Colonic mucosa (tissue), 4 donors: ENCODE measurements at places on chromosomes 16 and 17.

GRCh38 chr16:30901201-30902028 lies 5.0 kb downstream of the CTF1 start:
- H3K4me3 ChIP-seq = peak overlapping the region; percentile 38
- DNase-seq = no peak
- H3K4me1 ChIP-seq = peaks cover 3% of the 10 kb centered on the region
- H3K27me3 ChIP-seq = no peaks in the 10 kb centered on the region
- no peaks in the 10 kb centered on the region for H3K36me3 ChIP-seq
- H3K27ac ChIP-seq = peak overlapping the region; percentile 67

- DNase-seq = no peak
- H3K4me3 ChIP-seq = no peak overlapping the region
- H3K36me3 ChIP-seq = no peaks in the 10 kb centered on the region
- H3K27ac ChIP-seq = no peak overlapping the region
Measured at GRCh38 chr16:30482366-30482765, 9.8 kb downstream of the ITGAL start.

GRCh38 chr16:14373896-14374295 lies 256.2 kb downstream of the PARN start:
- H3K4me3 ChIP-seq = no peak overlapping the region
- no peaks in the 10 kb centered on the region for H3K4me1 ChIP-seq
- H3K36me3 ChIP-seq = no peaks in the 10 kb centered on the region
- H3K27me3 ChIP-seq = no peaks in the 10 kb centered on the region
- no peak for DNase-seq

- no peak overlapping the region for H3K27ac ChIP-seq
- no peaks in the 10 kb centered on the region for H3K27me3 ChIP-seq
- no peaks in the 10 kb centered on the region for H3K4me1 ChIP-seq
- no peak overlapping the region for H3K4me3 ChIP-seq
Measured at GRCh38 chr16:13322336-13322735, 420.9 kb downstream of the SHISA9 start.

DNA sequence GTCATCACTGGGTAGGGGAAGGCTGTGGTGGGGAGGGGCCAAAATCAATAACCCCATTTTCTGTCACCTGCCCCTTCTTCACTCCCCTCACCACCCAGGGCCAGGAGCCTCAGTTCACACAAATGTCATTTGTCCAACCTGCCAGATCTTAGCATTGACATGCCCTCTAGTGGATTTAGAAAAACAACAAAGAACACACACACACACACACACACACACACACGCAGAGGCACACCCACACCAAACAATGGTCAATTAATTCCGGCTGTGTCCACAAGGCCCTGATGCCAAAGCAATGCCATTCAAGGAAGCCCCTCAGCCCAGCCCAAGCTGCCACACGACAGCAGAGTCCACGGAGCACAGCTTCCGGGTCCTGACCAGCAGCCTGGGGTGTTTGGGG lies 68.4 kb downstream of the NOG start:
- H3K4me3 ChIP-seq = no peak overlapping the region
- H3K27ac ChIP-seq = no peak overlapping the region
- no peak for DNase-seq
- H3K4me1 ChIP-seq = no peaks in the 10 kb centered on the region
- H3K36me3 ChIP-seq = no peaks in the 10 kb centered on the region

DNA sequence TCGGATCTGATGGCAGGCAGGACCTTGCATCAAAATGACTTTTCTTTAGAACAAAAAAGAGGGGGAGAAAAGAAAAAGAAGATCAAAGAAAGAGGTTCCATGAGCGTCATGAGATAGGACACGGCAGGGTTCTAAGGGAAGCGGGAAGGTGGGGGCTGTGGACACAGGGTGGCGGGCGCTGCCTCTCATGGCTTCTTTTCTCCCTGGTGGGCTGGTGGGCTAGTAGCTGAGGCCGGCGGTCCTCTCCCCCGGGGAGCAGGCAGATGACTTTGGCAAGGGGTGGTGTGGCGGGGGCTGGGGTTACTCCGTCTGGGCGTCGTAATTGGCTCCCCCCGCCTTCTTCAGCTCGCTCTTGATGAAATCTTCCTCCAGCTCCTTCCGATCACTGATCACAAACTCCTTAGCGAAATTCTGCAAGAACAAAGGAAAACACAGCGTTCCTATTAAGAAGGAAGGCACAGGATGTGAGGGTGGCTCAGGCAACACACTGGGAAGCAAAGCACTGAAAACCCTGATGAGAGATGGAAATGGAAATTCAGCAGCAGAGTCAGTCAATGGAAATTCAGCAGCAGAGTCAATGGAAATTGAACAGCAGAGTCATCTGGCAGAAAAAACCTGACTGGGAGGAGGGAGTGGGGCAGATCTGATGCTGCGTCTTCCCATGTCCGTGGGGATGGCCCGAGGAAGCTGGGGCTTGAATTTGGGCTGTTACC lies 51.2 kb downstream of the COTL1 start:
- H3K27me3 ChIP-seq = no peaks in the 10 kb centered on the region
- H3K27ac ChIP-seq = no peak overlapping the region
- no peak overlapping the region for H3K4me3 ChIP-seq
- H3K36me3 ChIP-seq = no peaks in the 10 kb centered on the region
- no peaks in the 10 kb centered on the region for H3K4me1 ChIP-seq
- DNase-seq = no peak

GRCh38 chr17:30068465-30068864 lies 48.2 kb upstream of the NSRP1 start:
- no peaks in the 10 kb centered on the region for H3K27me3 ChIP-seq
- H3K4me1 ChIP-seq = no peaks in the 10 kb centered on the region
- no peak overlapping the region for H3K27ac ChIP-seq
- H3K36me3 ChIP-seq = no peaks in the 10 kb centered on the region

DNA sequence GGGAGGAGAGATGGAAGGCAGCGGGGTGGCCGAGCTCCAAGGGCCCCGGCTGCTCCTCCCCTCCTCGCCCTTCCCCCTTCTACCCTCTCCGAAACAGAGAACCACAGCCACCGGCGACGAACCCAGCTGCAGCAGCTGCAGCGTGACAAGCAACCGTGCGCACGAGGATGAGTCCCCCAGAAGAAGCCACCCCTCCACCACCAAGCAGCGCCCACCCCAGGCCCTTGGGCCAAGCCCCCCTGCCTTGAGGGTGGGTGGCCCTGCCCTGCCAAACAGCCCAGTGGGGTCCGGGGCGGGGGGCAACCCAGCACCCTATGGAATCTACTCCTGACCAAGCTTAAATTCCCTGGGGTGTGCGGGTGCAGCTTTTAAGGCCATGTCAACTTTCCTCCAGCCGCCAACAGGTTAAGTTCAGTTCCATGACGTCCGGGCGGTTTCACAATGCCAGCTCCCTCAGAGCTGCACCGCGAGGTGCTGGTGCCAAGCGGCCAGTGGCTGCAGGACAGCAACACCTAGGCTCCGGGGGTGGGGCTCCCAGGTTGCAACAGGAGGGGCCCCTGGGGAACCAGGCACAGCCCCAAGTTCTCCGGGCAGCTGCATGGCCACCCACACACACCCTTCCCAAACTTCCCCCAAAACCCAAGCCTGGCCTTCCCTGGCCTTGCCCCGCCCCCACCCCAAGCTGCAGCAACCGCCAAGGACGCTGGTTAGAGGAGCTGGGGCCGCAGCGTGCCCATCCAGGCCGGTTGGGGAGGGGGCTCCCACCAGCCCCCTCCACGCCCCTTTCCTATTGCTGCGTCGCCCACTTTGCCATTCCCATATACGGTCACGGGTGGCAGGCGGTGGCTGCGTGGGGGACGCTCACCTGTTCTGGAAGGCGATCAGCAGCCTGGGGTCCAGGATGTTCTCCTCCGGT lies 2.0 kb downstream of the CBX4 start:
- peak overlapping the region; percentile 59 for H3K4me3 ChIP-seq
- DNase-seq = peak; percentile 92
- H3K27me3 ChIP-seq = peaks cover 25% of the 10 kb centered on the region
- H3K4me1 ChIP-seq = peaks cover 36% of the 10 kb centered on the region

GRCh38 chr17:39018267-39019134 lies 51.3 kb upstream of the FBXO47 start:
- H3K4me3 ChIP-seq = no peak overlapping the region
- H3K27me3 ChIP-seq = no peaks in the 10 kb centered on the region
- no peak for DNase-seq
- peak overlapping the region; percentile 48 for H3K27ac ChIP-seq
- no peaks in the 10 kb centered on the region for H3K4me1 ChIP-seq

DNA sequence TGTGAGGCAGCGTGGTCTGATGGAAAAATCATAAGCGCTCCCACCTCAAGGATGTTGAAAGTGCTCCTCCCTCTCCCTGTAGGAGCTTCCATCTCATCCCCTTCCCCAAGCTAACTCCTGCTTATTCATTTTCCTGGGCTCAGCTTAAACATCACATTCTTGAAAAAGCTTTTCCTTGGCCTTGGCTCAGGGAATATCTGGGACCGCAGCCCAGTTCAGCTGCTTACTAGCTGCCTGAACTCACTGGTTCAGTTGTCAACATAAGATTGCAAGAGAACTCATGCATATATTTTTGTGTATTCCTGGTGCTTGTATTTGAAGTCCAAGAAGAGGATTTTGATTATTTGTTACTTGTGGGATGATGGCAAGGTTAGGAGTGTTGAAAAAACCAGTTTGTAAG lies 91.5 kb downstream of the UTP18 start:
- H3K27ac ChIP-seq = no peak overlapping the region
- no peaks in the 10 kb centered on the region for H3K36me3 ChIP-seq
- no peak overlapping the region for H3K4me3 ChIP-seq
- no peaks in the 10 kb centered on the region for H3K4me1 ChIP-seq
- no peaks in the 10 kb centered on the region for H3K27me3 ChIP-seq

DNA sequence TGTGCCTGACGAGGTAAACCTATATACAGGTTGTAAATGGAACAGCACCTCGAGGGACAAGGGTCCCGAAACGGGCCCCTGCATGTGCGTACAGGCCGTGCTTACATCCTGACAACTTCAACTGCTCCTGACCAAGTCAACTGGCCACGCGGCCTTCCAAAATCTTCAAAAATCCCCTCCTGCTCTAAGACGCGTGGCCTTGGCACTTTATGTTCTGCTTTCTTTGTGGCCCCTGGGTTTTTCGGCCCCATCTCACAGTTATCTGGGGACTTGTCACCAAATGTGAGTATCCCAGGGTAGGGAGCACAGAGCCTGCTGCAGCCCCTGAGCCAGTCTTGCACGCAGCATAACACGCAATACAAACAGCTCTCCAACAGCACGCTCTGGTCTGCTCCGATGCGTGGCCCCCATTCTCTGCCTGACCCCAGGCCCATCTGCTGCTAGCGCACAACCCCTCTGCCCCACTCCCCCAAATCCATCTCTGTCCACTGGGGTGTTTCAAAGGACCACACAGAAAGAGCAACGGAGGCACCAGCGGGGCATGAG lies 659 bp downstream of the RPH3AL start:
- peak overlapping the region; percentile 85 for H3K27ac ChIP-seq
- DNase-seq = no peak
- no peaks in the 10 kb centered on the region for H3K27me3 ChIP-seq
- no peak overlapping the region for H3K4me3 ChIP-seq
- peaks cover 16% of the 10 kb centered on the region for H3K4me1 ChIP-seq

DNA sequence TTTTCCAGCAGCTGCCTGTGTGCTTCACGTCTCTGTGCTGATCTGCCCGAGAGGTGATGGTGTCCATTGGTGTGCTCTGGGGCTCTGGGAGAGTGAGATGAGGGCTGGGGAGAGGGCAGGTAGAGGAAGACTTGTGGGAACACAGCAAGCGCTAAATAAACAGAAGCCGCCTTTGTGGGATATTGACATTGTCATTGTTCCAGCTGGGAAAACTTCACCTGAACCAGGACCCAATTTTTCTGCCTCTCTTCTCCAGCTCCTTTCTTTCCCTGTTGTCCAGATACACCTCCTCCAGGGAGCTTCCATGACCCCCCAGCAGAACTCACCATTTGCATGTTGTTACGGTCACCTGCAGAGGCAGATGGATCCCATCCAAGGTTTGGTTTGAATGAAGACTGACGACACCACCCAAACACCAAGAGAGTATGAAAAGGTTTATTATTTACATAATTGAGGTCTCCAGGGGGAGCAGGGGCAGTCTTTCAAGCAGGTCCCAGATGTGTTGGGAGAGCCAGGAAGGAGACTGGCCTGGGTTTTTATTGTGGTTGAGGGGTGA lies 3.6 kb upstream of the ITGA3 start:
- H3K36me3 ChIP-seq = no peaks in the 10 kb centered on the region
- peak; percentile 47 for DNase-seq
- no peak overlapping the region for H3K4me3 ChIP-seq
- peaks cover 5% of the 10 kb centered on the region for H3K4me1 ChIP-seq

GRCh38 chr17:76422860-76423259 lies 30.1 kb downstream of the UBE2O start:
- H3K27me3 ChIP-seq = no peaks in the 10 kb centered on the region
- DNase-seq = no peak
- no peak overlapping the region for H3K27ac ChIP-seq
- no peak overlapping the region for H3K4me3 ChIP-seq
- peaks cover 5% of the 10 kb centered on the region for H3K4me1 ChIP-seq
- H3K36me3 ChIP-seq = no peaks in the 10 kb centered on the region

GRCh38 chr16:67704110-67704509 lies 15.0 kb downstream of the GFOD2 start:
- no peak for DNase-seq
- H3K27me3 ChIP-seq = no peaks in the 10 kb centered on the region
- no peaks in the 10 kb centered on the region for H3K4me1 ChIP-seq
- no peak overlapping the region for H3K27ac ChIP-seq
- no peaks in the 10 kb centered on the region for H3K36me3 ChIP-seq
- no peak overlapping the region for H3K4me3 ChIP-seq

DNA sequence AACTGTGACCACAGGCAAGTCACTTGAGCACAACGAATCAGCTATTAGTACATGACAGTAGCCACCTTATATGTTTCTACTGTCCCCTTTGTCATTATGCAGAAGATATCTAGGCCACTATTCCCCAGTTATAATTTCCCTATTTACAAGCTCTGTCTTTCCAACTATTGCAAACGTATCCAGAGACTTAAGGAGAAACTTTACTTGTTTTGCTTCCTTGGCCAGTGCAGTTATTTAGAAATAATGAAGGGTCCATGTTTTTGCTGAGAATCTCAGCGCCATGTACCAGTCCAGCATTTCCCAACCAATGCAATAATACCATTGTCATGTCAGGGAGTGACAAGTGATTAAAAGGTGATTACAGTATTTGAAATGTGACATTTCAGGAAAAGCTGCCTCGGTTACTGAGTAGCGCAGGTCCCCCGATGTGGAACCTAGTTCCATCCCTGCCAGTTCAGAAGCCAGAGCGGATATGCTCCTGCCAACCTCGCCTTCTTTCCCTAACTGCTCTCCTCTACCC lies 743 bp downstream of the ZNF624 start:
- H3K27ac ChIP-seq = peak overlapping the region; percentile 86
- no peaks in the 10 kb centered on the region for H3K4me1 ChIP-seq
- H3K36me3 ChIP-seq = no peaks in the 10 kb centered on the region
- H3K27me3 ChIP-seq = peaks cover 5% of the 10 kb centered on the region
- no peak for DNase-seq

- no peak overlapping the region for H3K27ac ChIP-seq
- H3K36me3 ChIP-seq = no peaks in the 10 kb centered on the region
- H3K4me1 ChIP-seq = no peaks in the 10 kb centered on the region
- DNase-seq = no peak
- no peak overlapping the region for H3K4me3 ChIP-seq
- no peaks in the 10 kb centered on the region for H3K27me3 ChIP-seq
Measured at GRCh38 chr17:27390540-27390939, 65.7 kb upstream of the KSR1 start.

GRCh38 chr16:86222965-86223551 lies 287.3 kb upstream of the FOXF1 start:
- no peak overlapping the region for H3K4me3 ChIP-seq
- H3K27ac ChIP-seq = peak overlapping the region; percentile 9
- no peak for DNase-seq
- no peaks in the 10 kb centered on the region for H3K4me1 ChIP-seq
- H3K36me3 ChIP-seq = no peaks in the 10 kb centered on the region
